SHP77 treated with DMSO at 0.1 percent for 48 hours (cell line): ENCODE measurements at places on chromosomes 7 and 10.

DNA sequence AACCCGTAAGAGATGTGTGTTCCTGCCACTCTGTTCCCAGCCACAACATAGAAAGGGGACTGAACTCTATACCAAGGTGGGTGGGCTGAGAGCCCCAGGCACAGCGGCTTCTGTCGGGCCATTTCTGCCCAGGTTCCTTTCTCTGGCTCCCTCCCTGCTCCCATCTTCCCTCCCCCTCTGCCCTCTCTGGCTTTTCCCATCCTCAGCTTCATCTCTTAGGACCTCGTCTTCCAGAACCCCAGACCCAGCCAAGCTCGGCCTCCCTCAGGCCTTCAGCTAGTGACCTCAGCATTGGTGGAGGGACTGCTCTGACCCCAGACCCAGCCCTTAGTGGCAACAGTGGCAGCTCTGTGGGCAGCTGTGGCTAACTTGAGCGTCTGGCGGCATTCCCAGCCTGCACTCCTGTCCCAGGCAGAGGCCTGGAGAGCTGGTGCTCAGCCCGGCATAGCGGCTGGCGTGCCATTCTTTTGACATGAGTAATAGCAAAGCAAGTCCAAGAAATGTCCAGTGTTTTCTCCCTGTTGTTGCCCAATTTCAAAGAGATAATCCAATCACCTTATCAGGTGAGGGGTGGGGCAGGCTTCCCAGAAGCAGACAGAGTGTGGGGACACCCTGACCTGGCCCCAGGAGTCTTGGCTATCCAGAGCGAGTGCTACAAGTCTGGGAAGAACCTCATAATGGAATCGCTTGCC is 15.9 kb downstream of the PTPRE start:
- no peak for DNase-seq

DNA sequence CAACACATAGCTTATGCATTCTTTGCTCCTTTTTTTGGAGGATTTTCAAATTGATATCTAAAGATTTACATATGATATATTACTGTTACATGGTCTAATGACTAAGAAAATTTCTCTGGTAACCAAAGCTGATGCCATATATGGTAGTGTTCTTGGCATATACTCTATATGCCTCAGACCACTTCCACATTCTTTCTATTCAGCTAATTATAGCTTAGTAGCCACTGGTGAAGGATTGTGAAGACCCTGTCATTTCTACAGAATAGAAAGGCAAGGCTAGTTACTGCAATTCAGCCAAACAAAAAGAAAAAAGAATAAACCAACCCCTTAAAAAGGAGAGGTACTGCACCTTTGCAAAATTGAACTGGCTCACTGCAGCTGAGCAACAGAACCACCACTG is 3.7 kb downstream of the PURB start:
- DNase-seq: no peak

GRCh38 chr10:29377333-29377961 is 88.6 kb downstream of the LYZL1 start:
- no peak for DNase-seq

DNA sequence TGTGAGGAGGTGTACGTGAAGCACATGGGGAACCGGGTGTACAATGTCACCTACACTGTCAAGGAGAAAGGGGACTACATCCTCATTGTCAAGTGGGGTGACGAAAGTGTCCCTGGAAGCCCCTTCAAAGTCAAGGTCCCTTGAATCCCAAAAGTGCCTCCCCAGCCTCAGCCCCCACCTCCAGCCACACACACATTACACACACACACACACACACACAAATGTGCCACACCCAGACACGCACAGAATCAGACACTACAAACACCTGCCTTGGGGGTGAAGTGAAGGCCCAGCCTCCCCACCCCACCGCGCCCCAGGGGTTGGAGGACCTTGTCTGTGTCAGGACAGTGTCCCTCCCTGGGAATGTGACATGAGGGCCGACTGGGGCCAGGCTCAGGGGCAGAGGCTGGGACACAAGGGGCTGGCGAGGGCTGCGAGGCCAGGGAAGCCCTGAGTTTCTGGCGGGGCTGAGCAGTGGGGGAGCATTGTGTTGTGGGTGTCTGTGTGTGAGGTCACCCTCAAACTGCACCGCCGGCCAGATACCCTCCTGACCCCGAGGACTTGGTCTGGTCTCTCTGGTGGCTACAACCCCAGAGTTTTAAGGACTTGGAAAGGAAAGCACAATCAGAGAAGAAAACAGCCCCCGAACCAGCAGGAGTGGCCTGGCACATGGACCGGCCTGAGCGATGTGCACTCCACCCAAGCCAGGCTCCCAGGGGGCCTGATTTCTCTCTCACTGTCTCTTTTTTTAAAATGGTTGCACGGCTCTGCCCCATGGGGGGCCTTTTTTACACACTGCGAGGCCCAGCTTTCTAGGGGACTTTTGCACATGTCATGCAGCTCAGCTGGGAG is 4.0 kb upstream of the ATP6V1F start:
- DNase-seq: no peak

GRCh38 chr10:91477236-91477635 is 67.1 kb downstream of the HECTD2 start:
- DNase-seq: no peak
